ENCODE measurements at places on chromosomes 2 and 18.
A peak's percentile ranks its signal among the peaks of the same experiment; 100 is the strongest.

DNA sequence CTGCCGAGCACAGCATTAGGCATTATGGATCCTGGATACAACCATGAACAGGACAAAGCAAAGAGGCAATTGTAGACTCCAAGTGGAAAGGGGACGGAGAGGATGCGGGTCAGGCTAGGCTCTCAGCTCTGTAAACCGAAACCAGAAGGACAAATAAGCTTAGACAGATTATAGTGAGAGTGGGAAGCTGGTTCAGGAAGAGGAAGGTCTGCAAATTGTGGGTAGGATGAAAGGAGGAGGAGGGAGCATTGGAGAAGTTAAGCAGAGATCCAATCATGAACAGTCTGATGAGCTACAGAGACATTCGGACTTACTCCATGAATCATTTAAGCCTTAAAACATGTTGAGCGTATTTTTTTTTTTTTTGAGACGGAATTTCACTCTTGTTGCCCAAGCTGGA lies 3.0 kb downstream of the MSH6 start:
- DNase-seq, result no peak

DNA sequence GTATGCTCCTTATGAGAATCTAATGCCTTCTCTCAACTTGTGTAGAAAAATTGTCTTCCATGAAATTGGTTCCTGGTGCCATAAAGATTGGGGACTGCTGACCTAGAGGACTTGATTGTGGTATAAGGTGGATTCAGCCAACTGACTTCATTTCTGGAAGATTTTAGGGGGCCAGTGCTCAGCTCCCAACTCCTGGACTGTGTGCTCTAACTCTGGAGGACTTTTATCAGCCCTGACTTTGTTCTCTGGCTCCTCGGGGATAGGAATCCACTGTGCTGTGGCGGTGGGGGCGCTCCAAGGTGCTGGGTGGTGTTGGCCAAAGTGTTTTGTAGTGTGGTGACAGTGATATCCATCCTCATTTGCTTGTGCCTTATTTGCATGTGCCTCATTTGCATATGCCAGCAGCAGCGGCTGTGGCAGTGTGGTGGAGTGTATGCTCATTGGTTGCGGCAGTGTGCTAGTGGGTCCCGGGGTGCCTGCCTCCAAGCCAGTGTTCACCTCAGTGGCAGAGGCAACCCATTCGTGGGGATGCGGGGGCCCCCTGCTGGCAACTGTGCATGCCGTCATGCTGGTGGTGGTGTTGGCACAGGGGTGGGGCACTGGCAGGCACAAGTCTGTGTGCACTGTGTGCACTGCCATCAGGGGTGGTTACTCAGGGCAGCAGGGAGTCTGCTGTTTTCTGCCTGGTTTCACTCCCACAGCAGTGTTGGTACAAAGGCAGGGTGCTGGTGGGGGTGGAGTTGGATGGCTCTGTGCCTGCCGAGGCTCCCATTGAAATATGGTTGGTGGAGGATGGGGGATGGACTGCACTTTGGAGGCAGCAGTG lies 19.6 kb downstream of the EHBP1 start:
- no peak for DNase-seq

DNA sequence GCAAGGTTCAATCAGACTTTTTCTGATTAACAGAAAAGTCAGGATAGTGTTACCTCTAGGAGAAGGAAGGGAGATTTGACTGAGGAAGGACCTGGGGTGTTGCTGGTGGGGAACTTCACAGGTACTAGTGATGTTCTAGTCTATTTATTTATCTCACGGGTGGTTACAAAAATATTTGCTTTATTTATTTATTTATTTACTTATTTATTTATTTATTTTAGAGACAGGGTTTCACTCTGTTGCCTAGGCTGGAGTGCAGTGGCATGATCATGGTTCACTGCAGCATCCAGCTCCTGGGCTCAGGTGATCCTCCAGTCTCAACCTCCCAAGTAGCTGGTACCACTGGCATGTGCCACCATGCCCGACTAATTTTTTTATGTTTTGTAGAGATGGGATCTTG lies 105.4 kb downstream of the MCFD2 start:
- DNase-seq, result no peak

GRCh38 chr18:57026316-57026715 lies 120.6 kb upstream of the BOD1L2 start:
- no peak for DNase-seq

- DNase-seq, result no peak
Measured at GRCh38 chr2:25310965-25311864, 30.5 kb downstream of the DNMT3A start.

GRCh38 chr2:99571021-99571420 lies 81.2 kb upstream of the REV1 start:
- DNase-seq, result no peak

GRCh38 chr2:149042881-149043280 lies 4.4 kb downstream of the LYPD6B start:
- DNase-seq, result no peak

GRCh38 chr2:149572102-149572953 lies 15.2 kb downstream of the MMADHC start:
- DNase-seq, result no peak

GRCh38 chr18:62289047-62289446 lies 36.1 kb upstream of the TNFRSF11A start:
- DNase-seq, result no peak

DNA sequence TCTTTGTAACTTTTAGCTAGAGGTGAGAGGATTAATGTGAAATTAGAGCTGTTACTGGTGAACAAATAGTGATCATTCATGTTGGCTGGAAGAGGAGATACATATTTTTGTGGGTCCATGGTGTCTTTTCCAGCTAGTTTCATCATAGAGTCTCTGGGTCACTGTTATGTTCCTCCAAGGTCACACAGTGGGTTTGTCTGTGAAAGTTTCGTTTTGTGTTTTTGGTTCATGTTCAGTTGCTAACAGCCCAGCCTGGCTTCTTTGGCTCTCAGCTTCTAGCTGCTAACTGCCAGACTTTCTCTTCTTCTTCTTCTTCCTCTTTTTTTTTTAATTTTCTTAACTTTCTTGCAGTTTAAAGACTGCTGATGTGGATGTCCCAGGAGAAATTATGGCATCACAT lies 480.0 kb upstream of the SYT4 start:
- no peak for DNase-seq

DNA sequence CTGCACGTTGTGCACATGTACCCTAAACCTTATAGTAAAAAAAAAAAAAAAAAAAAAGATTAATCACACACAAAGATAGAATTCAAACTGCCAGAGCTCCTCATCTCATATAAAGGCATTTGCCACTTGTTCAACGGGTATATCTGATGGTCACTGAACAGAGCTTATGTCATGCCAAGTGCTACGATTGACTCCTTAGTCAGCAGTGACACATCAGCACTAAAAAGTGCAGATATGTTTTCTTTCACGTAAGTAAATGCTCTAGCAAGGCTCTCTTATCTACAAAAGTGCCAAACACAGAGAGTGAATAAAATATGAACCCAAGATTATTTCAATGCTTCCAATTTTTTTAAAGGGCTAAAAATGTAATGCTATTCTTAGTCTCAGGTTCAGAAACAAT lies 1.1 kb downstream of the LMAN1 start:
- DNase-seq, result peak; percentile 66

DNA sequence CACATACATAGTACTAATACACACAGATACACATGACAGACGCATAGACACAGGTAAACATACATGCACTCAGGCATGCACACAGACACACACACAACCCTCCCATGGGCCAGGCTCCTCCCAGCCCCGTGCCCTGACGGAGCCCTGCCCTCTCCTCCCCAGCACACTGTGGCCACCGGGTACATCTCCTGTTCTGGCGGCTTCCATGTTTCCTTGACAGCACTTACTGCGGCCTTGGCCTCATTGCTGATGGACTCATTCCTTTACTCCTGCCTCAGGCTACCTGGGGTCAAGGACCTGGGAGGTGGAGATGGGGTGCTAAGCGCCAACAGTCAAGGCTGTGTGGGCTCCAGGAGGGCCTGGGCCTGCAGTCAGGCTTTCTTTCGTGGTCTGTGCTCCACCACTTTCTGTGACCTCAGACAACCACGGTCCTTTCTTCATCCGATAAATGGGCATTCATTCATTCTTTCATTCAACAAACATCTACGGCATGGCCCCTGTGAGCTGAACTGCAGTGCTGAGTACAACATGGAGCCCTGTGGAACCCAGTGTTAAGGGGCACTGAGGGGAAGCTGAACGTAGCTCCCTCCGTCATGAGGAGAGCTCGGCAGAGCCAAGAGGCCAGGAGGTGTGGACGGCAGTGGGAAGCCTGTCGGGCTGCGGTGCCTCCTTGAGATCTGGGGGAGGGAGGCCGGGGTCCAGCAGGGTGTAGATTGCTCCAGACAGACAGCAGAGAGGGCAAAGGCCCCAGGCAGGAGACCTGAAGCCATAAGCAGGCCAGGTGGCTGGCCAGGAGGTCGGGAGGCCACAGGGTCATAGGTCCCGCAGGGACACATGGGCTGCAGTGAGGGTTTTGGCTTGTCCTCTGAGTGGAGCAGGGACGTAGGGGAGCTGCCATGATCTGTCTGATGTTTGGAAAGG lies 190.4 kb upstream of the HDAC4 start:
- DNase-seq, result no peak

DNA sequence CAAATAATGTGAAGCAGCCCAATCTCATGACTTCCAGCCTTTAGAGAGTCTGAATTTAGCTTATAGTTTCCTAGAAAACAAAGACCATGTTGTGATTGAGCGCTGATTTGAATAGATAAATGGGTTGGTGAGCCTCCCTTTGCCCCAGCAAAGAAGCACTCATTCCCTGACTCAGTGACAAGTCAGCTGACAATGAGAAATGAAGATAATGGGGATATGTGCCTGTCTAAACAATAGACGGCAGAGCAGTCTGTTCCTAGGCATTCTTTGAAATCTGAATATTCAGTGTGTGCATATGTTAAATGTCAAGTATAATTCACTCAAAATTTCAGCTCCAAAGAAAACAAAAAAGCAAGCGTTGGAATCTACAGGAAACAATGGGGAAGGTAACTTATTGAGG lies 34.8 kb upstream of the LINC00305 start:
- no peak for DNase-seq

- no peak for DNase-seq
Measured at GRCh38 chr2:8800821-8801220, 36.6 kb downstream of the KIDINS220 start.

DNA sequence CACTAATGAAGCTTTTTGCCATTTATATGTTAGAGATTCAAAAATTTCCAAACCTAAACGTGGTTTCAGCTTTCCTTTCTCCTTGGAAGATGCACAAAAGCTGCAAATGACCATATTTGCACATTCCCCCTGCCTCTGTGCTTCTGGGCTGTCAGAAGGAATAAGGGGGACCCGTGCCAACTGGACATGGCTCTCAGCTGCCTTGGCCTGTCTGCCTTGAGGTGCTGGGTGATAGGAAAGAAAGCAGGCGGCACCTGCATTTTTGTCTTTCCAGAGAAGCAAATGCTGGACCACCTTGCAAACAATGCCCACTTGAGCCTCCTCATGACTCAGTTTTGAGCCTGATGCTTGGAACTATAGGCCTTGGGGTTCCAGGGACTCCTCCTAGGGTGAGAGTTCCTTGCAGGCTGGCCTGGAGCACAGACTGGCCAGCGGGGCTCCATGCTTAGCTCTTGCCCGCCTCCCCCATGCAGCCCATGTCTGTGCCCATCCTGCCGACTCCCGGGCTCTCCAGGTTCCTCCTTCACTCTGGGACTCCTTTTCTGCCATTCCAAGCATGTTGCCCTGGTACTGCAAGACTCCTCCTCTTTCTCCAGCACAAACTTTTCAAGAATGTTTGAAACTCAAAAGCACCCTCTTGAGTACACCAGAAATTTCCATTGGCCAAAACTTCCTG lies 109.0 kb upstream of the EPAS1 start:
- DNase-seq, result no peak

DNA sequence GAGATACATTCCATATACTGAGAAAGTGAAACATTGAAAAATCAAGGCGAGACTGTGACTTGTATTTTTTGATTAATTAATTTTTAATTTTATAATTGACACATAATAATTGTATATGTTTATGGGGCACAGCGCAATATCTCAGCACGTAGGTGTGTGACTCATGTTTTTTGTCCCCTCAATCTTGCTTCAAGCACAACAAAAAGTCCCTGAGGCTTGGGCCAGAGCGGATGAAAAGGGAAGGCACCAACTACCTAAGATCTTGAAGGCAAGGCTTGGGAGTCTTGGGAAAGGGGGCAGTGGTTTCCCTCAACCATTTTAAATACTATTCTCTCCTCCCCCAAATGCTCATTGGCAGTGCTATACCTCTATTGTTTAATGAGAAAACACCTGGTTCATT lies 9.9 kb downstream of the SGPP2 start:
- DNase-seq, result no peak

GRCh38 chr2:44770221-44771195 lies 171.0 kb upstream of the SIX3 start:
- no peak for DNase-seq

GRCh38 chr2:131023758-131024157 lies 69.5 kb downstream of the FAM168B start:
- no peak for DNase-seq

DNA sequence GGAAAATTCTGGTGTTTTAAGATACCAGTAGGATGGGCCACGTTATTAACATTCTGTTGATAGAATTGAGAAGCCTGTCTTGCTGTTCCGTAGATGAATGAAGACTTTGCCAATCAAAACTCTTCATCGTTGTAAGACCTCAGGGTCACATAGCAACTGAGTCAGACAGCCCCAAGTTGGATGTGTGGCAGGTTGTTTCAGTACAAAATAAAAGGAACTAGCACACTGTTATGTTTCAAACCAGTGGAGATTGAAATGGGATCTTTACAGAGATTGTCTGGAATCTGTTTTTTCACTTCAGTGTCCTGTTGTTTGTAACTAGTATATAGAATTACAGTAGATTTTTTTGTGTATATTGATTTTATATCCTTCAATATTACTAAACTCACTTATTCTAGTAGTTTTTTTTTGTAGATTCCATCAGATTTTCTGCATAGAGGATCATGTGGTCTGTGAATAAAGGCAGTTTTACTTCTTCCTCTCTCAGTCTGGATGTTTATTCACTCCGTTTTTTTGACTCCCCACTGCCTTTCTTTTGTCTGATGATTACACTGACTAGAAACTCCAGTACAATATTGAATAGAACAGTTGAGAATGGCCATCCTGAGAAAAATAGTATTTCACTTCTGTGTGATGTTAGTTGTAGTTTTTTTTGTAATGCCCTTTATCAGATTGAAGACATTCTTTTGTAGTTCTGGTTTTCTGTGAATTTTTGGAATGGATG lies 22.7 kb downstream of the EPC2 start:
- no peak for DNase-seq

DNA sequence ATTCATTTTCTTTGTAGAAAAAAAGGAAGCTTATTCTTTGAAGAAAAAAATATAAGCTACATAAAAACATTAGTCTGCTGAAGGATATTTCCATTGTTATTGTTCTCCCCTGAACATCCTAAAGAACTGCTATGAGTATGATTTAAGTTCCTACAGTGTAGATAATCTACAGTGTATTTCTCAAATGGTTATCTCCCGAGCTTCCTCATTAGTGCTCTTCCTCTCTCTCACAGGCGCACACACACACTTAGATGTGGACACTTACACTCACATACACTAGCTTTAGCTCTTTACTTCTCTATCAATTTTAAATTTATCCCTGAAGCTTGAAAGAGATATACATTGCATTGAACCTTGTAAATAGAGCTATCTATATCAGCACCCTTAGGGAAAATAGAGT lies 681.0 kb downstream of the KCNJ3 start:
- no peak for DNase-seq
